ENCODE measurements at places on chromosomes 3 and 15. TPM values are rescaled to one million over a fixed set of nuclear protein-coding genes. Genes with fewer than 3 reads are reported as not detected.

DNA sequence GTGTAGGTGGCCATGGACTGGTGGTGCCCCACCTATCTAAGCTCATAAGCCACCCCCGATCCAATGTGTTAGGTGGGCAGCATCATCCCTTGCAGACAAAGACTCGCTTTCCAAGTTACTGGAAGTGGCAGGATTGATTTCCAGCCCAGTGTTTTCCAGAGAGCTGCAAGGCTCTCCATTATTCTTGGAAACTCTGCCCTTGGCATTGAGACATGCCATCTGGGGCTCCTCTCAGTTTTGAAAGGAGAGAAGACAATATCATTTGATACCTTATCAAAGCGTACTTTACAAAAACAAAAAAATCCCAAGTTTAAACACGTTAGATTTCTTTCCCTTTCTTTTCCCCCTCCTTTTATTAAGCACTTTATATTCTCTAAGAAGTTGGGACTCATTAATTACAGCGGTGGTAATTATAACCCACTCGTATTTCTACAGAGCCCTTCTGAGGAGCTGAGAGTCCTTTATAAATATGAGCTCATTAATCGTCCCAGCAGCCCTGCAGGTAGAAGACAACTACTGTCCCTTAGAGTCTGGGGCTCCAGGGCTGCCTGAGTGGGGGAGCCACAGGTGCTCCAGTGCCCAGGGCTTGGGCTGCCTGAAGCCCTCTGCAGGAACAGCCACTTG, 226.1 kb downstream of the TLE3 start:
- no peak for DNase-seq

- DNase-seq = no peak
Observed at GRCh38 chr3:190854062-190854461, 8.4 kb downstream of the GMNC start.

DNA sequence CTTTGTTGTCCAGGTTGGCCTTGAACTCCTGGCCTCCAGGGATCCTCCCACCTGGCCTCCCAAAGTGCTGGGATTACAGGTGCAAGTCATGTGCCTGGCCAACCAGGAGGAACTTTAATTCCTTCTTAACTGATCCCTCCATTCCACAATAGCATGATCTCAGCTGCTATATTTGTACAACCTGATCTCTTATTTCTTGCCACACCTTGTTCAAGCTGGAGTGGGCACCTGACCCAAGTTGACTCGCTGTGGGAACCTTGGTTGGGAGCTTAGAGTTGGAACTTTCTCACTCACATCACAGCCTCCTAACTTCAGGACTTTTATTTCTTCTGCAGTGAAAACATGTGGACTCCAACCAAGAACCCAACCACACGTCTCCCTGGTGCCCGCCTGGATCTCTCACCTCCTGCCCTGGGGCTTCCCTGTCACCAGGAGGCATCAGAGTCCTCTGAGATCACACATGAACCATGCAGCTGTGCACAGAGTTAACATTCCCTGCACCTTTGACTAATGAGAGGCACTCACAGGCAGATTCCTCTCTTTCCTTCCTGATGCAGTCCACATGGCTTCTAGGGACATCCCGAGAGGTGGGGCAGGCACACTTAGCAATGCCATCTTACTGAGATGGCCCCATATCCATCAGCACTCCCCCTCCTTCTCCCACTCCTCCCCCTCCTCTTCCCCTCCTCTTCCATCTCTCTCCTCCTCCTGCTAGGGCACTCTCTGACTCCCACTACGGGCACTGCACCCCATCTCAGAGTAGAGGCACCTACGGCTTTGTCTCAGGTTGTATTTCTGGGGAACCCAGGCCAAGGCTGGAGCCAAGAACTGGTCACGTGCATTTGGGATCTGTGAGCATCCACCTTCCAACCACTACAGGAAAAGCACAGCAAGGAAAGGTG, 9.7 kb upstream of the CYFIP1 start:
- DNase-seq = no peak

- no peak for DNase-seq
Observed at GRCh38 chr3:133540896-133541674, 32.4 kb upstream of the CDV3 start.

- DNase-seq = no peak
Observed at GRCh38 chr3:191235331-191236314, 36.6 kb downstream of the OSTN start.

The CACNA2D3 gene
- total RNA-seq = not detected

DNA sequence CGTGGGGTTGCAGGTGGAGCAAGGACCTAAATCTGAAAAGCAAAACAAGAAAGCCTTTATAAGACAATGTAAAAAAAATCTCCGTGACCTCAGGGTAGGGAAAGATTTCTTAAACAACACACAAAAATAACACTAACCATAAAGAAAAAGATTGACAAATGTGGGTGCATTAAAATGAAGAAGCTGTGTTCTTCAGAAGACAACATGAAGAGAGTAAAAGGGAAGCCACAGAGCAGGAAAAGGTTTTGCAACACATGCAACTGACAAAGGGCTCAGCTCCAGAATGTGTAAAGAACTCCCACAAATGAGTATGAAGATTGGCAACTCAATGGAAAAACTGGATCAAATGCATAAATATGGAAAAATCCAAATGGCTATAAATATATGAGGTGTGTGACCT, 74.2 kb downstream of the MAGEF1 start:
- DNase-seq = no peak

The CADPS gene
- total RNA-seq = not detected

GRCh38 chr3:127652246-127652995, 20.3 kb upstream of the ABTB1 start:
- no peak for DNase-seq

The ARL6 gene
- 4.5 TPM for total RNA-seq

DNA sequence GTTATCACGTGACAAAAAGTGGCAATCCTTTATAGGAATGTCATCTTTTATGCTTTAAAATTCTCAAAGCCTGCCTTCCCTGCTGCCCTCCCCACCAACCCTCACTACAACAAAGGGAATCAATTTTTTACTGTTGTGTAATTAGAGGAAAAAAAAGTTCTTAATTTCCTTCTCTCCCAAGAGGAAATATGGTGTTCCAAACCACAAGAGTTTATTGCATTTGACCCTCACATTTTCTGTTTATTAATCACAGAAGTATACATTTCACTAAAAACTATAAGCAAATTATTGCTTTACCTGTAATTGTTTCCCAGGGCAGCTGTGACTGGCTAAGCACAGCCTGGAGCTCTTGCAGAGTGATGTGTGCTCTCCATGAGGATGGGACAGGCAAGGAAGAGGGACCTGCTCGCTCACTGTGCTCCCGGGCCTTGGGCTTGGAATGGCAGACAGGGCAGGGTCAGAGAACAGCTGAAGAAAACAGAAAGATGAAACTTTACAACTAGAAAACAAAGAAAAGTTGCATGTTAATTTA, 31.3 kb upstream of the ATP10A start:
- no peak for DNase-seq
